ENCODE measurements at places on chromosomes 3 and 15.
A peak's percentile ranks its signal among the peaks of the same experiment; 100 is the strongest.

- DNase-seq: no peak
These were observed 28.4 kb upstream of the SLC2A2 start for GRCh38 chr3:171054921-171055320.

DNA sequence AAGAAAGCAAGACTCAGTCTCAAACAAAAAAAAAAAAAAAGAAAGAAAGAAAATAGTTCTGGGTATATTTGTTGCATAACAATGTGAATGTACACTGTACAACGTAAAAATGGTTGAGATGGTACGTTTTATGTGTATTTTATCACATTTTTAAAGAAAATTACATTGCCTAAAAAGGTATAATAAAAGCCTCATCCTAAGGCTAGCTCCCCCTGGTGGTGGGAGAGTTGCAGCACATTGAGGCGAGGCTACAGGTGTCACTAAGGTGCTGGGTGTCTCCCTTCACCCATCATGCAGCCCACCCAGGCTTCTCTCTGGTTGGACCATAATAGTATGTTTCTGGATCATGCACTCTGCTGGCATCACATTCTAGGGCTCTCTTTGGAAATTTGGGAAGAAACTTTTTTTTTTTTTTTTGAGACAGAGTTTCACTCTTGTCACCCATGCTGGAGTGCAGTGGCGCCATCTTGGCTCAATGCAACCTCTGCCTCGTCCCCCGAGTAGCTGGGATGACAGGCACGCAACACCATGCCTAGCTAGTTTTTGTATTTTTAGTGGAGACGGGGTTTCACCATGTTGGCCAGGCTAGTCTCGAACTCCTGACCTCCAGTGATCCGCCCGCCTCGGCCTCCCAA, 12.4 kb upstream of the RAB11A start:
- DNase-seq: peak; percentile 84

- DNase-seq: no peak
These were observed 50.3 kb upstream of the SNRK start for GRCh38 chr3:43236008-43236407.

DNA sequence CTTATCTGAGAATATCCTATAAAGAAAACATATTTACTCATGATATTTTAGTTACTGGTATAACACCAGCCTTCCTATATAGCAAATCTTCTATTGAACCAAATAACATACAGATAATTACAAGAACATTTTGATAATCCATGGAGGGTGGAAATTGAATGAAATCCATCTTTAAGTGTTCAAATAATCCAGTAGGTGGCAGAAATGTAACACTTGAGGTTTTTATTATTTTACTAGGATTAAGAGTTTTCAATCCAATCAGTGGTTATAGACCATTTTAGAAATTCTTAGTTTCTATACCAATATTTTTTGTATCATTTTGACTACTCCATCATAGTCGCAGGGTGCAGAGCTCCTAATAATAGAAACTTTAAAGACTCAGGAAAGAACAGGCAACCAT, 101.9 kb upstream of the KCNH8 start:
- no peak for DNase-seq

DNA sequence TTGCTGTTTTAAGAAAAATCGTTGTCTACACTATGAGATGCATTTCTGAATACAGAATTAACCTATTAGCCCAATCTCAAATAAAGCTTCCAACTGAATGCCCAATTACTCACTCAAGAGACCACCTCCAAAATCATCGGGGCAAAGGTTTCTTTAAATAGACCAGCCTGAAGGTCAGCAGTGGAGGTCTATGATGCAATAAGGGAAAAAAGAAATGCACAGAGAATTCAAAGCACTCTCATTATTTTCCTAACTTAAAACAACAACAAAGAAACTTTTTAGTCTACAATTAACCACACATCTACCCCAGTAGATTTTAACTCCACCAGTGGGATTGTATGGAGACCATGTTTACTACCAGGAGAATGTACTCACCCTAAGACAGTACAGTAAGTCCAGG, 657.7 kb upstream of the CCDC54 start:
- no peak for DNase-seq

GRCh38 chr3:112000966-112001365, 2.2 kb downstream of the TAGLN3 start:
- DNase-seq: no peak
